ENCODE measurements at places on chromosomes 6 and 20.

- no peak for ATAC-seq
These were observed 33.2 kb upstream of the VEGFA start for GRCh38 chr6:43736844-43737243.

DNA sequence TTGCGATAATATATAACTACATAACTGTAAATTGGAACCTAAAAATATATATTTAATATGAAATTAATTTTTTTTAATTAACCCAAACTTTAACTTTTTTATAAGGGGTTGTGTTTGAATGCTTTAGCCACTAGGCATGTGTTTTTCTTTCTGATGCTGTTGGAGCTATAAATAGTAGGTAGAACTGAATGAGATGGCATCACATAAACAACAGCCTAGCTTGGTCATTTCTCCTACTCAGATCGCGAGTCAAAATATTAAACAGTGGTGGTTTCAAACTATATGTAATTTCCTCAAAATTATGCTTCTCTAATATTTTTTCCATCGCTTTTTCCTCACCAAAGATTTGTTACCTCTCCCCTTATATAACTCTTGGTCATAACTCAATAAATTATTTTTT lies 243.2 kb downstream of the ARID1B start:
- peak; percentile 18 for ATAC-seq

- ATAC-seq = no peak
These were observed 115.9 kb upstream of the ARMC2 start for GRCh38 chr6:108732091-108732870.

GRCh38 chr6:132079286-132079685 lies 128.1 kb upstream of the CCN2 start:
- ATAC-seq = no peak

DNA sequence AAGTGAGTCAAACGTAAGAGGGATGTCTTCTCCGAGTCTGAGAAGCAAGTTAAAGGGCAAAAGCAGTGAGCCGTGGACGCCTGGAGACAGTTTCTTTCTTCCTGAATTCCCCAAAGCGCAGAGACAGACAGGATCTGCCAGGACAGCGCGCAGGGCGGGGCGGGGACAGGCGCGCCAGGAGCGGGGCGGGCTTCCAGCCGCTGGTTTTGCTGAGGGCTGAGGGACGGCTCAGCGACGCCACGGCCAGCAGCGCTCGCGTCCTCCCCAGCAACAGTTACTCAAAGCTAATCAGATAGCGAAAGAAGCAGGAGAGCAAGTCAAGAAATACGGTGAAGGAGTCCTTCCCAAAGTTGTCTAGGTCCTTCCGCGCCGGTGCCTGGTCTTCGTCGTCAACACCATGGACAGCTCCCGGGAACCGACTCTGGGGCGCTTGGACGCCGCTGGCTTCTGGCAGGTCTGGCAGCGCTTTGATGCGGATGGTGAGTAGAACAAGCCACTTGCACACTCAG lies at the start of gene SCGN:
TSS of gene SCGN (plus strand) at position 209 of the 509 bp plus-strand sequence. CDS start at position 398, 189 bp downstream.
- ATAC-seq = peak; percentile 97

All from SK-N-SH treated with all-trans-retinoic acid at 6 μM for 48 hours (cell line).